ENCODE measurements at places on chromosomes 1 and 21. TPM values are rescaled to one million over a fixed set of nuclear protein-coding genes. Genes with fewer than 3 reads are reported as not detected.

COL16A1 gene
- total RNA-seq, result 7.9 TPM

RNF2 gene
- total RNA-seq, result 58.9 TPM

ADPRS gene
- 22.9 TPM for total RNA-seq

PADI3 gene
- 0.37 TPM for total RNA-seq

E2F2 gene
- 6.1 TPM for total RNA-seq

Measured in H1 (cell line).